ENCODE measurements at places on chromosomes 11 and 22. TPM values are rescaled to one million over a fixed set of nuclear protein-coding genes. Genes with fewer than 3 reads are reported as not detected.

- no peak for DNase-seq
Measured at GRCh38 chr22:31853736-31854495, 90.4 kb upstream of the YWHAH start.

DNA sequence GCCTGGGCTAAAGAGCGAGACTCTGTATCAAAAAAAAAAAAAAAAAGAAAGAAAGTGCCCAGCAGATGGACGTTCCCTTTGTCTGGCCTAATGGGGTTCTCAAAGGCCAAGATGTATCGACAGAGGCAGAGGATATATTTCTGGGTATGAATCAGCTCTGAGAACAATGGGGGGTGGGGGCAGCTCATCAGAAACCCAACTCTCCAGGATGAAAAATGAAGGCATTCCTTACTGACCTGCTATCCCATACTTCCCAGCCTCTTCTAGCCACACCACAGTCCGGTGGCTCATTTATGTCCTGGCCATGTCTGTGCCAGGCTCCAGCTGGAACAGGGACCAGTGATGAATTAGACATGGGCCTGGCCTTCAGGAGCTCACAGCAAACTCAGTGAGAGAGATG, 15.2 kb upstream of the POLD3 start:
- no peak for DNase-seq

DNA sequence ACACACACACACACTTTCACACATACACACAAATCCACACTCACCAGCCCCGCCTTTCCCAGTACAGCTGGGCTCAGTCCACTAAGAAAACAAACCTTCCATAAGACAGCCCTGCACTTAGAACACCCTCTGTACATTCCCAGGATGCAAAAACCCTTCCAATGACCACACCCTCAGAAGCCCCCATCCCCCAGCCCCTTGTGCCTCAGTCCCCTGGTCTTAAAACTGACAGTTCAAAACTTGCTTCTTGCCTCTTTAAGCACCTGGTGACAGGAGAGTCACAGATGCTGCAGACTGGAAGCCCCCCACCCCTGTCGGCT, 23.0 kb downstream of the APLNR start:
- peak; percentile 57 for DNase-seq

- peak; percentile 40 for DNase-seq
Measured at GRCh38 chr11:86374586-86374985, at the start of gene CCDC81. TSS of gene CCDC81 (plus strand) at chr11:86374887. CDS start at chr11:86375164, 277 bp downstream.

- DNase-seq: no peak
Measured at GRCh38 chr11:73130181-73130580, 11.9 kb downstream of the FCHSD2 start.

DNA sequence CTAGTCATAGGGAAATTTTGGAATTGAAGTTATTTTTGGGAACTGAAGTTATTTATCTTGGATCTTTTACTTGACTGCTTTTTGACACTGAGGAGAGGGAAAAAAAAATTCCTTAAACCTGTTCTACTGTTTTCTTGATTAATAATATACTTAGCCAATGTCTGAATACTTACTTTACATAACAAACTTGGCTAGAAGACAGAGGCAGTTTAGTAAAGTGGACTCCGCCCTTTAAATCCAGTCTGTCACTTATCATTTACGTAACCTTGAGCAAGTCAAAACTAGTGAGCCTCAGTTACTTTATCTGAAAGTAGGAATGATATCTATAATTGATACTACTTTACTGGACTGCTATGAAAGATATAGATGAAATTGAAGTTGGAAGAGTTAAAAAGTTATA, 19.5 kb downstream of the CTSC start:
- DNase-seq: no peak

GRCh38 chr11:128579798-128580504, 7.4 kb downstream of the ETS1 start:
- no peak for DNase-seq

- no peak for DNase-seq
Measured at GRCh38 chr11:112213753-112214152, 12.5 kb upstream of the PTS start.

DNA sequence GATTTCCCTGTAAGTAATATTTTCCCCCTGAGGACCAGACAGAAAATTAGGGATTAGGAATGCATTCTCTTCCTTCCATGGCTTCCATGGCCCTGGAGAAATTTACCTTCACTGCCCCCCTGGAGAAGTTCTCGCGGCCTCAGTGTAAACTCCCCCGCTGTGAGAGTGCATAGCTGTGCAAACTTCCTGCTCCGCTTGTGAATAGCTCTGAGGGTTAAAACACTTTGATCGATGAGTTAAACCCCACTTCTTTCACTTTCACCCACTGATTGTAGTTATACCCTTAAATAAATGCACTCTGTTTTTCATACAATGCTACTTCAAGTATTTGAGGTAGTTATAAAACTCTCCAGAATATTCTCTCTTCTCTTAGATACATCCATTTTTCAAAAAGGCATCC, 190.8 kb downstream of the DSCAML1 start:
- DNase-seq: no peak

GRK2 gene
- total RNA-seq: 46.2 TPM

RASD2 gene
- not detected for total RNA-seq

ART1 gene
- total RNA-seq: not detected

IL10RA gene
- total RNA-seq: 4.8 TPM

KRTAP5-10 gene
- not detected for total RNA-seq
